GM12891 (cell line): ENCODE measurements at places on chromosomes 6 and 20.
A peak's percentile ranks its signal among the peaks of the same experiment; 100 is the strongest.

- DNase-seq, result no peak
Observed at GRCh38 chr6:15325540-15325955, 79.7 kb downstream of the JARID2 start.

- DNase-seq, result no peak
Observed at GRCh38 chr20:62305149-62305764, 2.5 kb downstream of the ADRM1 start.

DNA sequence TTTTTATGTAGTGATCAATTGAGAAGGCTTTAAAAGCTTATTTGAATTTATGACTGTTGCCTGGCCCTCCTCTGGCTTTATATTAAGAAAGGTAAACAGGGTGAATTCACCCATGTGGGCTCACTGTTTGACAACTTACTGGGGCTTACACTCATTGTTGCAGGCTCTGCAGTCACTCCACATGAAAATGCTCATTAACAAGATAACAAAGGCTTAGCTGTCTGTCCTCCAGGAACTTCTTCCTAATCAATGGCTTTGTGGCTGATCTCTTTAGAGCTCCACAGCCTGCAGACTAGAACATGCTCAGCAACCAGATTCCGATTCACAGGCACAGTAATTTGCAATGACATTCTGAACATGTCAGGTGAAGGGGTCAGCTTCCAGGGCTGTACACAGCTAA is 323.2 kb upstream of the MAN1A1 start:
- DNase-seq, result no peak

DNA sequence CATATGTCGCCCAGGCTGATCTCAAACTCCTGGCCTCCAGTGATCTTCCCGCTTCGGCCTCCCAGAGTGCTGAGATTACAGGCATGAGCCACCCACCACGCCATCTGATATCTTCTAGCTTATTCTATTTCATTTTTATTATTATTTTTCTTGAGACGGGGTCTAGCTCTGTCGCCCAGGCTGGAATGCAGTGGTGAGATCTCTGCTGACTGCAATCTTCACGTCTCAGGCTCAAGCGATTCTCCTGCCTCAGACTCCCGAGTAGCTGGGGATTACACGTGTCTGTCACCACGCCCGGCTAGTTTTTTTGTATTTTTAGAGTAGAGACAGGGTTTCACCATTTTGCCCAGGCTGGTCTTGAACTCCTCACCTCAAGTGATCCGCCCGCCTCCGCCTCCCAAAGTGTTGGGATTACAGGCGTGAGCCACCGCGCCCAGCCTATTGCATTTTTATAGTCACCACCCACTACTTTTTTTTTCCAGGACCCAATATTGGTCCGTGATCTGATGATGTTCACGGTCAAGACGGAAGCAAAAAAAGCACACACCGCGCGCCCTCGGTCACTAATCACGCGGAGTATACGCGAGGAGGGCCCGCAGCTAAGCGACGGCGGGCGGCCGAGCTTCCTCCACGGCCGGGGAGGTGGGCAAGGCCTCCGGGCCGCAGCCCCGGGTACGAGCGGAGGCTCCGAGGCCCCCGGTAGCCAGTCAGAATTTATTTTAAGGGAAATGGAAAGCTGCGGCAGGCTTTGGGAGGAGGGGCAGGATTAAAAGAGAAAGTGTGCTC is 1.1 kb upstream of the LSM14B start:
- DNase-seq, result no peak

DNA sequence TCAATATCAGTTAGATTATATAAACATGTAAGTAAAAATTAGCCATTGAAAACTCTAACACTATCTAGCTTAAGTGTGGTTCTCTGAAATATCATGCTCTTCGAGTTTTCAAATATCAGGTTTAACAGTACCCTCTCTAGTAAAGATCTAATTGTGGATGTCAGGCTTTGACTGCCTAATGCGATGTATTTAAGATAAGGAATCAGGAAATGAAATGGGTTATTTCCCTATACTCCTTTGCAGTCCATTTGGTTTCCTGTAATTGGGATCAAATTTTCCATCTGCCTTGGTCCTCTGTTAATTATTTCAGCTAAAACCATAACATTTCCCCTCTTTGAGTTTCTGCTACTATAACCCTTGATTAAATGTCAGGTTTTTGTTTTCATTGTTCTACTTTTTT is 361.3 kb upstream of the MMS22L start:
- no peak for DNase-seq

DNA sequence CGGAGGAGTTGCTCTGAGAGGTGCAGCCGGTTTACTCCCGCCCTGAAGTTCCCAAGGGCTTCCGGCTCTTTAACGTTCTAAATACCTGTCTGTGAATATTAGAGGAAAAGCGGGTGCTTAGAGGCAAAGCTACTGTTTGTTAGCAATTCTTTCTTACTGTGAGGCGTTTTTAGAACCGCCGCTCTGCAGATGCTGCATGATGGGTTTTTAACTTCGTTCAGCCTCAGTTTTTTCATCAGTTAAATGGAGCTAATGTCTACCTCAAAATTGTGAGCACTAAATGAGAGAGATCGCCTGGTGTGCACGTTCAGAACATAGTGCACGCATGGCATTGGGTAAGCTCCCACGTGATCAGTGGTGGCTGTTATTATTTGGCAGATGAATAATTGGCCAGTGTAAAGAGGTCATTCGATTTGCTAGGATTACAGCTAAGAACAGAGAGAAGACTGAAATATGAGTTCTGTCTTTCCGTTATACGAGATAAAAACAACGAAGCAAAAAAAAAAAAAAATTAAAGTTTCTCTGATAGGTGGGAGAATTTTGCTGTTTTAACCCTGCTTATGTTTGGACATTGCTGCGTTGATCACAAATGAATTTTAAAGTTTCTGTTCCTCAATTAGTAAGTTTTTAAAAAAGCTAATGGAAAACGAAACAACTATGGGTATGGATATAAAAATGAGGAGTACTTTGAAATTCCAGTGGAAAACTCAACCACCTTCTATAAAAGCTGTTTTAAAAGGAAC is 660 bp upstream of the TFB1M start:
- peak; percentile 12 for DNase-seq

DNA sequence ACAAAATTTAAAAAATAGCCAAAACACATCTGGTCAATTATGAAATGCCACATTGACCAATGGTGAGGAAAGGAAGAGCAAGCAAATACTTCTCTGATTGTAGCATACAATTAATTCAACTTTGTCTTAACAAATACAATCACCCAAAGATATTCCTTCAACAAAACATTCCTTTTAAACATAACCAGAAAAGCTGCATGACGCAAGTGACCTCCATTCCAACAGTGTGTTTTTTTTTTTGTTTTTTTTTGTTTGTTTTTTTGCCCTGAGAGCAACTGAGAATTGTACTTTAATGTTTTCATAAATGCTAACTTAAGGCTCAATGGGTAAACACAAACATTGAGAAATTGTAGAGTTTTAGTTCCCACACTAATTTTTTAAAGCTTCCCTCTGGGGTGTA is 184.4 kb downstream of the PTPRK start:
- DNase-seq, result no peak

GRCh38 chr6:75208298-75209183 is 2.7 kb upstream of the COL12A1 start:
- DNase-seq, result no peak

DNA sequence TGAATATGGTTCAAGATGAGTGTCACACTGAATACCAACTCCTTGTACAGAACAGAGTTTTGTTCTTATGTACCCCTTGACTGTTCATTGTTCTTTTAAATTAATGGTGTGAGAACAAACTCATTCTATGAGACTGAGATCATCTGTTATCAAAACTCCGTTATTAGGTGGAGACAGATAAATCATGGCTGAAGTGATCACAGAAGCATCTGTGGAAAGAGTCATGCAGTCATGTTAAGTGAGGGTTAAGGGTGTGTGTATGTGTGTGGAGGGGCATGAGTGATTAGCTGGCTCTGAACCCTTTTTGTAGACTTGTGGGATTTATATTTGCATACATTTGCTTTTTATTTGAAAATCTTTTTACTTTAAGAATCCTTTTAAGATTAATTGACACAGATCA is 24.7 kb downstream of the ADGRG6 start:
- DNase-seq, result no peak
